Non-pigmented ciliary epithelial cell (primary cell): ENCODE measurements at places on chromosomes 11 and 22.

GRCh38 chr22:48254311-48254873 is 1491.9 kb downstream of the TBC1D22A start:
- no peak for DNase-seq

DNA sequence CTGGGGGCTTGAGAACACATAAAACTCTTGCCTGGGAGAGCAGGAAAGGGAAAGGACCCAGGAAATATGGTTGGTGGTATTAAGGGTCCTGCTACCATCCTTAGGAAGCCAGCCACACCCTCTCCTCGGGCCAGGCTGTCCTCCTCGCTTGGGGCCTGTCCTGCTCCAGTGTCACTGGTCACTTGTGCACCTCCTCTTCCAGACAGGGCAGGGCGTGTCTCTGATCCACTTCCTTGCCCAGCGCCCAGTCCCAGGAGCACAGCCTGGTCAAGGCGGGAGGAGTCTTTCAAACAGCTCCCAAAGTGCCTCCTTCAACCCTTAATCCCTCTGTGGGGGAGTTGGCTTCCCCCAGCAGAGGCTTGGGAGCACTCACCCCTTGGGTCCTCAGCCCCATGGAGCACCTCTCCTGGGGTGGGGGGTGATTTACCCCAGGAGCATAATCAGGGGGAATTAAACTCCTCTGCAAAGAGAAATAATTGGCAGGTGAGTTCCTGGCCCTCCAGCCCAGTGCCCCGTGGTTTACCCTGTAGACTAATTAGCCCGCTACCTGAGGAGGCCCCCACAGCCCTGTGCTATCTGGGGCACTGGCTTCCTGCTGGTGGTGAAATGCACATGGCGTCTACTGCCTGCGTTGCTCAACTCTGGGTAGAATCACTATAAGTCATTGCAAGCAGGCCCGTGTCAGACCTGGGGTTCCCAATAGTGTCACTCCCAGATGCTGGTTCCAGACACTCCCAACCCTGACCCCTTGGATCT is 8.0 kb downstream of the TMPRSS6 start:
- no peak for DNase-seq

- no peak for DNase-seq
Measured at GRCh38 chr11:1195682-1196515, 27.0 kb upstream of the MUC5B start.

- DNase-seq = peak; percentile 72
Measured at GRCh38 chr22:38240734-38241252, 32.0 kb downstream of the TMEM184B start.

DNA sequence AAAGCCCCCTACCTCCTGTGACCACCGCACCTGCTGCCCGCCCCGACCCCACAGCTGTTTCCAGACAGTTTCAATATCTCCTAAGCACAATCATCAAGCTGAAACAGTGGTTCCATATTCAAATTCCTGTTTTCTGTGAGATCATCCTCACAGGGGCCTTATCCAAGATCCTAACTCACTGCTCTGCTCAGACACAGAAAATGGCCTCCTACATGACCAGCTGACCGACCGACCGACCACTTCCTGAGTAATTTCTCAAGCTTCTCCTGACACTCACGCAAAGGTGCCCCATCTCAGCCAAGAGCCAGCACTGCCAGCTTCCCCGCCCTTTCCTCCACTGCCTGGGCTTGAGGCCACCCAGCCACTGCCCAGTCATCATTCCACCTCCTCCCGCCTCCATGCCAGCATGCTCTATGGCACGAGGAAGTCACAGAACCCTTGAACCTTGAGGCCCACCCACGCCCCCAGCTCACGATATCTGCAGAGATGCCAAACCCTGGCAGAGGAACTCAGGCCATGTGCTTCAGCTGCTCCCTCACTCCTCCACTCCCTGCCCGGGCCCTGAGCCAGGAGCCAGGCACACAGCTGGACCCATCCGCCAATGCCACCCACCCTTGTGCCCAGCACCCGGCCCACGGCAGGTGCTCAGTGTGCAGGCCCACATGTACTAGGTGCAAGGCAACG is 14.0 kb downstream of the KIAA0930 start:
- no peak for DNase-seq

- no peak for DNase-seq
Measured at GRCh38 chr22:50018608-50019285, 6.2 kb upstream of the IL17REL start.

GRCh38 chr11:123122341-123122740 is 60.4 kb upstream of the HSPA8 start:
- no peak for DNase-seq

DNA sequence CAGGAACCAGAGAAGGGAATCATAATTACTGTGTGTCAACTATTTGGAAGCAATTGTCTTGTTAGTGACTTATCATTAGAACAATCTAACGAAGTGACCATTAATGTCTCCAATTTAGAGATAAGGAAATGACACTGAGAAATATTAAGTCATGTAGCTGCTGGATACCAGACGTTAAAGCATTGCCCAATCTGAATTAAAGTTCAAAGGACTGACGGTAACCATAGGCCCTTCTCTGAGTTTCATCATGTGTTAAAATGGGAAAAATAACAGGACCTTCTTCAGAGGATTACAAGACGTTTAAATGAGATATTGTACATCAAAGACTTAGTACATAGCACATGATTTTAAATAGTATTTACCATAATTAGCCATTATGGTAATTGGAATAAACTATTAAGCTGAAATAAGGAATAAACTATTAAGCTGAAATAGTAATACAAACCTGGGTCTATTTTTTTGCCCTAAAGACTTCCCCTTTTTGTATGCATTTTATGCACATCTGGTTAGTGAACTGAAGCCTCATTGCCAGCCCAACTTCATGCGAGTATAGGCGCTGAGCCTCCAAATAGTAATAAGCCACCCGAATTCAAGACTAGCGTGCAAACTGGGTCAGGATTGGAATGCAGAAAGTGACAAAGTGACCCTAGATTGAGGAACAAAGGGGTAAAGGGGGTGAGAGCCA is 41.0 kb downstream of the GLYATL1 start:
- DNase-seq = no peak

- DNase-seq = no peak
Measured at GRCh38 chr22:30116362-30117117, 36.3 kb downstream of the HORMAD2 start.

DNA sequence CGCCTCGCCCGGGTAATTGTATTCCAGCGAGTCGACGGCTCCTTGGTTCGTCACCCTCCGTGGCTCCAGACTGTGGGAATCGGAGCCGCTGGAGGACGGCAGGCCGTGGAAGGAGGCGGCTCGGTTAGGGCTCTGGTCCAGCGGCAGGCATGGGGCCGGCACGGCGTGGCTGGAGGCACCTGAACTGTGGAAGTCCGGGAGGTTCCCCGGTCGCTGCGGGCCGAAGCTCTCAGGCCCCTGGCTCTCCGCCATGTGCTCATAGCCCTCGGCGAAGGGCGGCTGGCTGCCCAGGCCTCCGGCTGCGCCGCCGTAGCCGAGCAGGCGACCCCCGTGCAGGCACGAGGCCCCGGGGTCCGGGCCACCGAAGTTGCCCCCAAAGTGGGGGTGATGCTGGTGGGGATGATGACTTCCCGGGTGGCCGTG is 1.7 kb downstream of the MN1 start:
- DNase-seq = no peak

DNA sequence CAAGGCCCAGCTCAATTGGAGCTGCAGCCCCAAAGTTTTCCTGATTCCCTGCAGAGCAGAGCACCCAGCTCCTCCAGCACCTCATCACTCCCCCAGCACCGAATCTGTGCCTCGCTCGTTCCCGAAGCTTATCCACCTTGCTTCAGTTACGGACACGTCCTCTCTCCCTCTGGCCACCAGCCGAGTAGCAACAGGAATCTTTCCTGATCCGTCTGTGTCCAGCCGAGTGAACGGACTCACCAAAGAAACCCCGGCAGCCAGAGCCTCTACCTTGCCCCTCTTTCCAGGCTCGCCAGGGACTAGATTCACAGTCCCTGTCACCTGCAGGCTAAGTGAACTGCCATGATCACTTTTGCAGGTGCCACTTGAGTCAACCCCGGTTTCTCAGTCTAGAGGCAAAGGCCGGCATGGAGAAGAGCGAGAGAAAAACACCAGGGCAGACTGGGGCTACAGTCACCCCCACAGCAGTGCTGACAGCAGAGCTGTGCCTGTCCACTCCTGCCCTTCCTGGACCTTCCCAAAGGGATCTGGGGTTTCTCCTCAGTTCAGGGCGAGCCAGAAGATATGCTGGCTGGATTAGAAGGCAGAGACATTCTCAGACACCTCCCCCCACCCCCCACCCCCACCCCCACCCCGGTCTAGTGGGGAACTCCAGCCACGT is 32.3 kb downstream of the BID start:
- DNase-seq = no peak

DNA sequence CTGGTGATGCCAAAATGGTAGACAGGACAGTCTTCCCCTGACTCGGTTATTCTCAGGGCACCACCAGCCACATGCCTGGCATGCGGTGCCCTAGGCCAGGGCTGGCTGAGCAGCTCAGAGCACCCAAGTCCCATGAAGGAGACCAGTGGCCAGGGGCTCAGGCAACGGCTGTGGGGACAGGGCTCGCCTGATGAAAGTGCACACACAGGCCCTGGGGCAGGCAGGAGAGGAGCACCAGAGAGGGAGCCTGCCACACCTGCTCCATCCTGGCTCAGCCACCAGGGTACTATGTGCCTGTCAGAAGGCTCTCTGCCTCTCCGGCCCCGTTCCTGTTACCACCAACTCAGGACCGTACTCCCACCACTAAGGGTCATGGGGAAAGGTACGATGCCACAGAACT is 12.1 kb downstream of the ELFN2 start:
- no peak for DNase-seq

GRCh38 chr11:68328374-68329091 is 16.1 kb downstream of the LRP5 start:
- no peak for DNase-seq

DNA sequence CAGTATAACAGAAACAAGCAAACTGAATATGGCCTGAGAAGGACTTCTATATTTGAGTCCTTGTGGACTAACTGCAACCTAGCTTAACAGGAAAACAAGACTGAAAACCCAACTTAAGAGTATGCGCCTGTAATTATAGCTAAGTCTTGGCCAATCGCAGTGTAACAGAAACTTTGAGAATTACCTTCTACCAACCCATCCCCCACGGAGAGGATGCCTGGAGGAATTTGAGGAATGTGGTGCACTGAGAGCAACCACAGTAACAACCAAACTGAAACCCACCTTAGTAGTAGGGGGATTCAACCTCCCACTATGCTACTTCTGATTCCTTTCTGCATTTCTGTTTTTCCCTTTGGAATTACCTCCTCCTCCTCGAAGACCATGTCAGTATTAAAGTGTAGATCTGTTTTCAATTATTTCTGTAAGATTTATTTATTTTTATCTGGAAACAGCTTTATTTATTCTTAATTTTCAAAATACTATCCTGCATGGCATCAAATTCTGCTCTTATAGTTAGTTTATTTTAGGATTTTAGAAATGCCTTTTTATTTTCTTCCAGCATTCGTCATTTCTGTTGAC is 393.6 kb downstream of the KCNA4 start:
- no peak for DNase-seq

DNA sequence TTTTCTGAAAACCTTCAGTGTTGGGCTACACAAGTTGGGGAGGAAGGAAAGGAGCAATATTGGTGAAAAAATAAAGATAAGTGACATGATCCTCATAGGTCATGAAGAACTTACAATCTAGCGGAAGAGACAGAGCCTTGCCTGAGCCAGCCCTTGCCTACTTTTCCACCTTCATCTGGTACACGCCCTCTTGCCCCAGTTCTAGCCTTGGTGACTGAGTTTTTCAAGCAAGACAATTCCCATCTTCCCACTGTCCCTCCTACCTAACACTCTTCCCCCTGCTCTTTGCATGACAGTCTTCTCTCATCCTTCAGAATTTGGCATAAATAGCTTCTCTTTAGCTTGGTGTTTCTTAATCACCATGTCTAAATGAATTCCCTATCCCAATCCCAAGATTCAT is 42.6 kb downstream of the BBOX1 start:
- no peak for DNase-seq

GRCh38 chr11:64768300-64768694 is 8.5 kb upstream of the PYGM start:
- no peak for DNase-seq

- no peak for DNase-seq
Measured at GRCh38 chr11:14645015-14645912, 1.7 kb downstream of the PDE3B start.

- DNase-seq = no peak
Measured at GRCh38 chr11:83801799-83802198, 515.6 kb upstream of the CCDC90B start.

DNA sequence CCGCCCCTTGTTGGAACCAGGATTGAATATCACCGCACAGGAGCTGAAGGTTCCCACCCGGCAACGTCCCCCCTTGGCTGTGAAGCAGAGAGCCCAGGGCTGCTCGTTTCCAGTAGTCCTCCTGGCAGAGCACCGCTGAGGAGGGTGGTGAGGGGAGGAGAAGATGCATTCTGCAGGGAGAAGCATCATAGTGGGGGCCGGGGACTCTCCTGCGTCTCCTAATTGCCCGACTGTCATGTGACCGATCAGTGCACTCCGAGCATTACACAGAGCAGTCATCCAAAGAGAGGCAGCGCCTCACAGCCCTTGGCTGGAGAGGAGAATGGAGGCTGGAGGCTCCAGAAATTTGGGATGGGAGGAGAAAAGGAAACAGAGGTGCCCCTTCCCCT is 85.0 kb upstream of the SEPTIN5 start:
- DNase-seq = no peak

DNA sequence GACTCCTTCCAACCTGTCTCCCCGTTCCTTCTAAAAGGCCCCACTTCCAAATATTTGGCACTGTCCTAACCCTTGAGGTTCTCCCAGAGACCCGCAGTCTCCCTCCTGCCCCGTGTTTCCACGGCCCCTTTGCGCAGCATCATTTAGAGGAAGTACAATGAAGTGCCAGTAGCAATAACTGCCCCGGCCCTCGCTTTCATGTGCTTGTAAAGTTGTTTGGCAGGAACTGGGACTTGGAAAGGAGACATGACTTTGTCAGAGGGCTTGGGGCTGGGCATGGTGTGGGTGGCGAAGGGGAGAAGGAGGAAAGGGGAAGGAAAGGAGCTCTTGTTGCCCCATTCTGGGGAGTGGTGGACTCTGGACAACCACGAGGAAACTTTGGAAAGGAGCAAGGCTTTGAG is 2.6 kb downstream of the CD44 start:
- DNase-seq = no peak
